ENCODE measurements at places on chromosomes 13 and 19.

DNA sequence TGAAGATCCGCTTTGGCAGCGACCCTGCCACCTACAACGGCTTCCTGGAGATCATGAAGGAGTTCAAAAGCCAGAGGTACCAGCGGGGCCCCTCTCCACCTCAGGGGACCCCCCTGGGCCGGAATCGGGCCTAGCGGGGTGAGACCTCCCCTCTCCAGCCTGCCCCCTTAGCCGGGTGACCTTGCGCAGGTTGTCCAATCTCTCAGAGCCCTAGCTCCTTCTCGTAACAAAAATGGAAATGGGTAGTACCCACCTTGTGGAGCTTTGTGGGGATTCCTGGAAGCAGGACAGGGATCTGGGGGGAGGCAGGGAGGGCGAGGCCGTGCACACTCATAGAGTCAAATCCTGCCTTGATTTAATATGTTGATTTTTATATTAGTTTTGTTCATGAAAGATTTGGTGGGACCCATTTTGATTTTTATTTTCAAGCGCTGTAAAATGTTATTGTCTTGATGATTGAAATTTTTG, 658 bp downstream of the SIN3B start:
- DNase-seq, result no peak

DNA sequence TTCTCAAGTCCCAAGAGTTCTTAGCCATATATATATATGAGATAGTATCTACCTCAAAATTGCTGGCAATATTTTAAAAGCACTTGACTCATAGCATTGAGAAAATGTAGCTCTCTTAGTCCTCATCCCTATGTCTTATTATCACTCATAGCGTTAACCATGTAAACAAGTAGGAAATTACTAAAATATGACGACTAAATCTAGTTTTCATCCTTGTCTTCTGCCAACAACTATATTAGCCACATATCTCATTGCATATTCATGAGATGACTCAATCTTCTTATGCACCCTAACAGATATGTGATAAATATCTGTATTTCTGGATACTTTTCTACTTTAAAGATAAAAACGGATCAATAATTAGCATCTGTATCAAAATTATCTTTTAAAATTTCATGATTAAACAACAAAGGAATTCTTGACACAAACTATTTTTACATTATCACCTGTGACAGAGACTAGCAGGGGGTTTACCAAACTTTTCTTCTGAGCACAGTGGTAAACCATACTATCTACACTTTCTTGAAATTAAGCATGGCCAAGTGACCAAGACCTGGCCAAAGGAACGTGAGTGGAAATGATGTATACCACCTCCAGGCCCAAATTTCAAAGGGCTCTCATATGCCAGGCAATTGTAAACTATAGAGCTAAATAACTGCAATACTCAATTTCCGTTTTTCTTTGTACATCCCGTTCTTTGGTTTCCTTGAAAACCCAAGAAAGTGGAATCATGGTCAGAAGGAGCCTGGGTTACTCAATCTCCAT, 45.7 kb downstream of the ZC3H13 start:
- DNase-seq, result no peak

DNA sequence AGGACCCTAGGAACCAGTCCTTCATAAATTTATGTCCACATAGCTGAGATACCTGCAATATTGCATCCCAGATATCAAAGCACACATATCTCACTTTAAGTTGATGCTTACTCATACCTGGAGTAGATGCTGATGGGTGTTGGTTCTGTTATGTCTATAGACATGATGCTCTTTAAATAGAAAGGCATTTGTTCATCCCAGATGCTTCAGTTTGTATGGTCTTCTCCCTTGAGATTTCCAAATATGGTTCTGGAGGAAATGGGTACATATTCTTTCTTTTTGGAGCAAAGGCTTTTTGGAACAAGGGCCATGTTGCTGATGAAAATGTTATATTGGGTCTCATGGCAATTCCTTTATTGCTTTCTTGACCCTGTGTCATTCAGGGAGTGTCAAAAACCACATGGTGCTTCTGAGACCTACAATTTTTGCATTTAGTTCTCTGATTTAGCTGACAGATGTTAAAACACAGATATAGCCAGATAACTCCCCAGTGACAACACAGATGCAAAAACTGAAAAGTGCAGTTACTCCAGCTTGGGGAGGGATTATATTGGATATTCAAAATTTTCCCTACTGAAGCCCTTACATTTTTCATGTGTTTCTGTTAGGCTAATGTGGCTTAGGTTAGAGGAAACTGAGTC, 211.4 kb downstream of the KCNRG start:
- no peak for DNase-seq

DNA sequence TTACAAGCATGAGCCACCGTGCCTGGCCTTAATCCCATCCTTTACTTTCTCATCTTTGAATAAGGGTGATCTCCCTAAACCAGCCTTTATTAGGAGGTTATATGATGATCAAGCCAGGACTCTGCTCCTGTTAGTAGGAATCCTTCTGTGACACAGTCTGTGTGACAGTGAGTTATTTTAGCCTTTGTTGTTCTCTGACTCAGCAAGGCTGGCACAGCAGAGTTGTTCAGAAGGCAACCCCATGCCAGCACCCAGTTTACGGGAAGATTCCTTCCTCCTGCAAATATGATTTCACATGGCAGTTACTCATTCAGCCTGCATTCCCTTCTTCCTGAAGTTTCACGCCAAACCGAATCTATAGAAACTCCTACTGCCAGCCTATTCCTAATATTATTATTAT, 10.5 kb upstream of the MIER2 start:
- no peak for DNase-seq

GRCh38 chr13:66577358-66577757, 652.8 kb downstream of the PCDH9 start:
- no peak for DNase-seq

- no peak for DNase-seq
Measured at GRCh38 chr13:86601351-86601750, 802.1 kb upstream of the SLITRK6 start.

GRCh38 chr19:54551950-54552912, 21.4 kb upstream of the LILRA2 start:
- no peak for DNase-seq

DNA sequence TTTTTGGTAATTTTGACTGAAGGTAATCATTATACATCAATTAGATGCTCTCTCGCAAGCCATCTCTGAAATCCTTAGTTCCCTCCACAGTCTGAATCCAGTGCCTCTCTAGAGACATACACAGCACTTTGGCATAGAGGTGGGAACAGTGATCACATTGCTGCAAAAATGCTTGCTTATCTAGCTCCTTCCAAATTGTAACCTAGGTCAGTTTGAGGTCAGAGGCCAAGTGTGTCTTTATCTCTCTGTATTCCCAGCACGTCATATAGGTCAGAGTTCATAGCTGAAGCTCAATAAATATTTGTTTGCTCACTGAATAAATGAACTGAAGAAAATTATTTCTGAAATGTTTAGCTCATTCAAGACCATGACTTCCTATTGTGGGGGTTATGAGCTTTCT, 462.5 kb downstream of the DIAPH3 start:
- DNase-seq, result no peak

- DNase-seq, result no peak
Measured at GRCh38 chr13:53237696-53238095, 209.1 kb downstream of the OLFM4 start.

GRCh38 chr13:58729361-58729760, 1097.8 kb downstream of the PCDH17 start:
- DNase-seq, result no peak

DNA sequence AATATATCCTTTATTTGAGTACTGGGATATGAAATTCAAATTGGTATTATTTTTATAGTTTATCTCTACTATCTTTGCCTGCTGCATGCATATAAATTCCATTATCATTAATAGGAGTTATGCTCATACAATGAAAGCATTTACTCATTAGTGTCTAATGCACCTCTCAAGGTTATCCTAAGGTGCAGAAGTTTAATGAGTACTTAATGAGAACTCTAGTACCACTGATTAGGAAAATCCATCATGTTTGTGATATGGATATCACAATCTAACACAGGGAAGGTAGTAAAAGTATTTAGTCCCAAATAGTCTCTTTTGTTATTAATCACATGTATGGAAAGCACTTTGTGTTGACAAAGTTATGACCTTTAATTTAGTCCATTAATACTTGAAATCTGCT, 77.2 kb upstream of the SLC10A2 start:
- no peak for DNase-seq

DNA sequence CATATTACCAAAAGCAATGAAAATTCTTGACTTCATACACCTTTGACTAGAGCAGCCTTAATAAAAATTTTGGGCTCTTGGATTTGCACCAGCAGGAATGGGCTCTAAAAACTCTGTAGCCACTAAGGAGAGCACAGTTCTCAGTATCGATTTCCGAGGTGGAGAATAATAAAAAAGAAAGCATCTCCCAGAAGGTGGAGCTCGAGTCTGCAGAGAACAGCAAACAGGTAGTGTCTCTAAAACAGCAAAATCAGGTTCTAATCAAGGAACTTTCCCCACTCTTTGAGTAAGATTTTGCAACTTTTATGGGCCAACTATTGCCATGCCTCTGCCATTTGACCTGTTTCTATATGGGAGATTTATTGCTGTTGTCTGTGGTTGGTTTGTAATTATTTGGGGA, 258.7 kb upstream of the GPC6 start:
- DNase-seq, result no peak

DNA sequence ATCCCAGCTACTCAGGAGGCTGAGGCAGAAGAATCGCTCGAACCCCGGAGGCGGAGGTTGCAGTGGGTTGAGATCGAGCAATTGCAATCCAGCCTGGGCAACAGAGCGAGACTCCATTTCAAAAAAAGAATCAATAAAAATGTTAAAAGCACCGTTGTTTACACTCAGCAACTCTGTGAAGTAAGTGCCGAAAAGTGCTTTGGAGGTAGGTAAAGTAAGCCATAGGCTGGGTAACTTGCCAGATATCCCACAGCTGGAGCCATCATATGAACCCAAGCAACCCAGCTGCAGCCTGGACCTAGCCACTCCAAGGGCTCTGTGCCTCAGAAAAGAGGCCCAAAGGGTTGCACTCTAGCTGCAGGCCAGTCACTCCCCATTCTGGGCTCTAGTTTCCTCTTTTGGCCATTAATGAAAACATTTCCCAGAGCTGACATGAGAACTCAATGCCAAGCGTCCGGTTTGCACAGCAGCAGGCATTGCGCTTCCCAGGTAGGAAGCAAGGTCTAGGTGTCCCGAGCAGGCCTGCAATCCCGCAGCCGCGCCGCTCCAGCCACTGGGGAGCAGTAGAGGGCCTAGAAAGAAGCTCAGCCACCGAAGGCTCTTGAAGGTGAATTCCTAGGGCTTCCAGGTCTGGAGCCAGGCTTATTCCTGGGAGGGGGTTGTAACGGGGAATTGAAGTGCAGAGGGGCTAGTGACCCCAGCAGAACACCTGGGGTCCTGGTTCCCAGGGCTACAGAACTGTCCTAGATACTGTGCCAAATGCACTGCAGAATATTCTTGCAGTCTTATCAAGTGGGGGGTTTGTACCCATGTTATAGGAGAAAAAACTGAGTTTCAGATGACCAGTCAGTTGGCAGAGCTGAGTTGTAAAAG, 4.1 kb upstream of the CD79A start:
- no peak for DNase-seq

DNA sequence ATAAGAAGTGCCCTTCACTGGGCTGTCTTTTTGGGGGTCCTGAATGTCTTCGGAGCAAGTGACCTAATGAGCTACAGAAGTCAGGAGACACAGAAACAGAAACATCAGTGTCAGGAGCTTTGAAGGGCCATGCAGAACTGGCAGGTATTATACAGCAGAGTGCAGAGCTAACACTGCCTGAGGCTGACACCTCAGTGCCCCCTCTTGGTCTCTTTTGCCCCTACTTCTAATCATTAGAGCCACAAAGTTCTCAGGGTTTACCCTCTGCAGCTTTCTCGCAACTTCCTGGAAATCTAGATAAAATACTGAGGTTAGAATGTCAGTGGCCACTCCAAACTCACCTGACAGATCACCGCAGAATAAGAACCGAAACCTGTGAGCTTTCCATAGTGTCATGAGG, 172.7 kb downstream of the B3GLCT start:
- DNase-seq, result no peak

DNA sequence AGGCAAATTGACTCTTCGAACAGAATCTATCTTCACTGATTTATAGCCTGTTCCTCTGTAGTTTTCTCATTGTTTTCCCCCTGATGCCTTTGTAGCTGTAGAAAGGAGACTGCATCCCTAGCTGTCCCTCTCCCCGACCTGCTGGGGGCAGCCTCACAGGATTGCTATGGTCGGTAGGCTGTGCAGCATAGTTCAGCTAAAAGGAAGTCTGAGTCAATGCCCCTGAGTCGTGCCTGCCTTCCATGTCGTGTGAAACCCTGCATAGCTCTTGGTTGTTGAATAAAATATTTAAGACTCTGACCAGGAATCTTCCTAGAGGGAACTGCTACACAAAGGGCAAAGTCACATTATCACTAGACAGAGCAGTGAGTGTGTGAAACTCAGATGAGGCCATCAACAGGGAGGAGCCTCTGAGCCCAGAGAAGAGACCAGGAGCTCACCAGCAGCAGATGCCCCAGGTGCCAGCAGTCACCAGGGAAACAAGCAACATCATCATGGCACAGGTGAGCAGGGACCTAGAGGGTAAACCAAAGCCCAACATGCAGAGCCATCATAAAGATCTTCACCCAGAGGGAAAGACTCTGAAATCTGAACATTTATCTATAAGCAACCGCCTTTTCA, 108.4 kb upstream of the NBEA start:
- DNase-seq, result no peak

DNA sequence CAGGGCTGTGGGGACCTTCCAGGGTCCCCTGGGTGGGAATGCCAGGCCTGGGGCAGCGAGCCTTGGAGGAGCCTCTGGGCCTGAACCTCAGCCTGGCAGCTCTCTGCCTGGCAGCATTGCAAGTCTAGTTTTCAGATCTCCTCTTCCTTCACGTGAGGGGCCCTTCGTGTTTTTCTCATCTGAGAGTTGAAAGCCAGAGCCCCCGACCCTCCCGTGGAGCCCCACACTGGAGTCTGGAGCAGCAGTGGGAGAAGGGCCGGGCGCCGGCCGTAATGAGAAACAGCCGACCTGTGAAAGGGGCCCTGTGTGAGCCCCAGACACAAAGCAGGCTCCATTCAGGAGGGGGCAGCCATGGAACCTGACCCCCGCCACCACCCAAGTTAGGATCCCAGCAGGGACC, 19.3 kb downstream of the TMED1 start:
- no peak for DNase-seq

- DNase-seq, result no peak
Measured at GRCh38 chr13:90918536-90918935, 429.0 kb upstream of the MIR17HG start.

- DNase-seq, result no peak
Measured at GRCh38 chr13:44868397-44868796, 120.9 kb downstream of the NUFIP1 start.

- no peak for DNase-seq
Measured at GRCh38 chr13:51122868-51123566, 11.9 kb upstream of the C13orf42 start.

- DNase-seq, result no peak
Measured at GRCh38 chr19:41694831-41695635, 7.0 kb upstream of the CEACAM7 start.

- no peak for DNase-seq
Measured at GRCh38 chr13:66415444-66415843, 814.7 kb downstream of the PCDH9 start.
